ENCODE measurements at places on chromosomes 4 and X. TPM values are rescaled to one million over a fixed set of nuclear protein-coding genes. Genes with fewer than 3 reads are reported as not detected.

- no peak for DNase-seq
Observed at GRCh38 chr4:100240008-100240407, 49.7 kb upstream of the DDIT4L start.

GRCh38 chr4:39043058-39043860 is 11.1 kb upstream of the TMEM156 start:
- no peak for DNase-seq

The FAM236A gene
- total RNA-seq, result not detected

DNA sequence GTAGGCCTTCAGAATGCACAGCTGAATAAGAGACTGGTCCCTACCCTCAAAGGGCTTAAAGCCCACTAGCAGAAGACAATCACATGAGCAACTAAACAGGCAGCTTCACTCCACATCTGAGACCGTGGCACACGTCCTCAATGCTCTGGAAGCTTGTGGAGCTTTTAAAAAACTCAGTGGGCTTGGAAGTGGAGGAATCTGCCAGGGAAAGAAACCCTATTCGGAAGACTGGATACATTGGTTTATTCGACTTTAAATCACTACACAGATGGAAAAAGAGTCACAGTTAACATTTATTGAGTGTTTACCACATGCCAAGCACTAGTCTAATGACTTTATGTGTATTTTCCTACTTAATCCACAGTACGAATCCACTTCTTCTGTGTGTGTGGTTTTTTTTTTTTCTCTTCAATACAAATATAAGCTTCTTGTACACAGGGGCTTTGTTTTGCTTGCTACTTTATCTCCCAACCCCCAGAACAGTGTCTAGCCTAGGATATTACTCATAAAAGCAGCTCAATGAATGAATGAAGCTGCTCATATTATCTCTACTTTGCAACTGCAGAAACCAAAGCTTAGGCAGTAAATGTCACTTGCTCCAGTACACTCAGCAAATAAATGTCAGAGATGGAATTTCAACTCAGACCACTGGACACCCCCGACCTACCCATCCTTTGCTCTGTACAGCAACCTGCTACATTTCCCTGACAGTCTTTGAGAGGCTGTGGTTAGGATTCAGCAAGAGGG is 137.7 kb downstream of the LDB2 start:
- no peak for DNase-seq

The PLXNB3 gene
- 42.8 TPM for total RNA-seq

DNA sequence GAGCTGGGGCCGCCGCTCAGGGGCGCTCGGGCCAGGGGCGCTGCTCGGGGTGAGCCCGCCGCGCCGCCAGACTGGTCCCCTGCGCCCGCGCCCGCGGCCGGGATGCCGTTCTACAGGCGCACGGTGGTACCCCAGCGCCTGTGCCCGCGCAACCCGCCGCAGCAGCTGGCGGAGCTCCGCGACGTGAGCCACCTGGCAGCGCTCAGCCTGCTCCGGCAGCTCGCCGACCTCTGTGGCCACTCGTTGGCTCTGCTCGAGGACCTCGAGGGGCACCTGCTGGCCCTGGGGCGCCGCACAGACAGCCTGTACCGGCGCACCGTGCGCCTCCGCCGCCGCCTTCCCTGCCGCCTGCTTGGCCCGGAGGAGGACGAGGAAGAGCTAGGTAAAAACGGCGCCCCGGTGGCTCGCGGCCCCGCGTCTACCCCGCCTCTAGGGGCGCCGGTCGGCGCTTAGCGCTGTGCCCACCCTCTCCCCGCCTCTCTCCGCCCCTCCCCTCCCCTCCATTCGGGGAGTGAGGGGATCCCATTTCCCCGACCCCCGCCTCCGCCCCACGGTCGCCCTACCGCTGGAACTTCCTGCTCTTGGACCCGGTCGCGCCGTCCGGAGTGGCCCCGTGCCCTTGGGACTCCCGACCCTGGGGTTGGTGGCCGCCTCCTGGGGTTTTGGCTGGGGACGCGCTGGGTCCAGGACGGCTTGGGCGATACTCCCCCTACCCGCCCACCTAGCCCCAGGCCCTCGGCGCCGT is 513 bp downstream of the NHSL2 start:
- no peak for DNase-seq

The YY2 gene
- total RNA-seq, result 3.1 TPM

DNA sequence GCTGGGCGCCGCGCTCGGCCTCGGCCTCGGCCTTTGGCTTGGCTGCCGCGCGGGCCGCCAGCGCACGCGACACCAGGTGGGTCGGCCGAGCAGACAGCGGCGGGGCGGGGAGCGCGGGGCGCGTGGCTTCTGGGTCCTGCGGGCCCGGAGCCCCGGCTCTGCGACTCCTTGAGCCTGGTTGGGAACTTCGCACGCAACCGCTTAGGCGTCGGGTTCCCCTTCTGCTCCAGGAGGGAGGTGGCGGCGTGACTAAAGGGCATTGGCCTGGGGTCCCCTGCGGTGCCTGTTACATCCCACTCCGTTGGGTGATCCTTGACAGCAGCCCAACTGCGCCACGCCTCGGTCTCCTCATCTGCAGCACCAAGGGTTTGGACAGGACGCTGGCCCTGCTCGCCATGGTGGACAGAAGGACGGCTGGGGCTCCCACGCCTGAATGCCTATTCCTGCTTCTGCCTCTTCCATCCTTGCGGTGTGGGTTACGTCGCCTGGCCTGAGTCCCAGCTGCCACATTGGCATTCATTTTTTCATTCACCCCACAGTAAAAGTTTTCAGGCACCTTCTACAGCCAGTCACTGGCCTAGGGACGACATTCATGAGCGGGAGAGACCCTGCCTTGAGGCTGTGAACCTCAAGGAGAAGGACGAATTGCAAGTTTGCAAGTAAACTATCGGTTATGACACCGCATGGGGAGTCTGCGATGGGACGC is 631 bp downstream of the EVC start:
- DNase-seq, result no peak

DNA sequence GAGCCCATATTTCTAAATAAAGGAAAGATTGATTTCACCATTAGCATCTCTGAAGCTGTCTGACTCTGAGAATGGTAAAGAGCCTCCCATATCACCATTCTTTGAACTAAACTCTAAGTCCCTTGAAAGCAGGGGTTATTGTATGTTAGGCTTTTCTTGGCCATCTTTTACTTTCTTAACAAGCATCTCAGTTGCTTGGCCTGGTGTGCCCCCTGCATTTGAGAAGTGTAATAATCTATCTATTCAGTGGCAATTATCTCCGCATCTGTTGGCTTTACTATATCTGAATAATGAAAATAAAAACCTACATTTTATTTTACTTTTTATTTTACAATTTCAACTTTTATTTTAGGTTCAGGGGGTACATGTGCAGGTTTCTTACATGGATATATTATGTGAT is 128.3 kb upstream of the ARMCX2 start:
- DNase-seq, result no peak

All from ureter (tissue), 1 donor.